HT1080 (cell line): ENCODE measurements at places on chromosomes 4 and X. TPM values are rescaled to one million over a fixed set of nuclear protein-coding genes. Genes with fewer than 3 reads are reported as not detected.
A peak's percentile ranks its signal among the peaks of the same experiment; 100 is the strongest.

DNA sequence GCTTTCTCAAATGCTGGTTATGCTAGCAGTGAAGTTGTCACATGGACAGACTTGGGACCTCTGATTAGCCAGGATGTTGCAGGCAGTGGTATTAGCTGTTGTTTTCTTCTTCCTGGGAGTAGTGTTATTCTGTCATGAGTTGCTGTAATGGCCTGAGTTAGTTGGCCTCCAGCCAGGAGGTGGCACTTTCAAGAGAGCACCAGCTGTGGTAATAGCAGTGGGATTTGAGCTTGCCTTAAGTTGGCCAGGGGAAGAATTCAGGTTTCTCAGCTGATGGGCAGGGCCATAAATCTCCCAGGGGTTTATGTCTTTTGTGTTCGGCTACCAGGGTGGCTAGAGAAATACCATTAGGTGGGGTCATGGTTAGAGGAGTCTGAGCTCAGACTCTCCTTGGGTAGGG, 132.6 kb downstream of the GLUD2 start:
- DNase-seq = no peak

DNA sequence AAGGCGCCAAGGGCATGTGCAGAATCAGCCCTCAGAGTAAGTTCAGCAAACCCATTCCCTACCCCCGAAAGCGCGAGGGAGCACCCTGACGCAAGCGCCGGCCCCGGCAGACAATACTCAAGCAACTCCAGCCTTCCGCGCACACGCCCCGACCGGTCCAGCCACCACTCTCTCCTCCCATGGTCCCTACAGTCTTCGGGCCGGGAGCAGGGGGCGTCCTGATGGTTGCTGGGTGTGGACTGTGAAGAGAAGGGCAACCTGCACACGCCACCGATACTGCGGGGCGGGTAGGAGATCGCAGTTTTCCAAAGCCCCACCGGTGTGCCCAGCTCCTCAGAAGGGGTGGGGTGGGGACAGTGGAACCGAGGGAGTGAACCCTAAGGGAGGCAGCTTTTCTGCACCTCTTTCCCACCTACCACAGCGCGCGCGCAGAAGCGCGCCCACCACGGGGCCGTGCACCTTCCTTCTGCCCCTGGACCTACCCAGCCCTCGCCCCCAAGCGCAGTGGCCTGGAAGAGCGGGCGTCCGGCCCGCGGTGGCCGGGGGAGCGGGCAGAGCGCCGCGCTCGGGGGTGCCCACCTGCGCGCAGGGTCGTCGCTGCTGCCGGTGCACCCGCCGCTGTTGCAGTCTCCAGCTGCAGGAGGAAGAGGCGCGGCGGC, 650.2 kb upstream of the DIPK2B start:
- peak; percentile 42 for DNase-seq

DNA sequence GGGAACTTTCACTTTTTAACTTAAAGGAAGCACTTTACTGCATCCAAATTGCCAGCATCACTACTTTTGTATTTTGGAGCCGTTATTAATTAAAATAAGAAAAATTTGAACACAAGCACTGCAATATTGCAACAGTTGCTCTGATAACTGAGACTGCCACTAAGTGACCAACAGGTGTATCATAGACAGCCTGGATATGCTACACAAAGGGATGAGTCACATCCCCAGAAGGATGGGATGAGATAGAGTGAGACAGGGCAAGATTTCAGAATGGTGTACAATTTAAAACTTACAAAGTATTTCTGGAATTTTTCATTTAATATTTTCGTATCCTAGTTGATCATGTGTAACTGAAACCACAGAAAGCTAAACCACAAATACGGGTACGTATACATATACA, 204.1 kb downstream of the MAPK10 start:
- DNase-seq = peak; percentile 6

GRCh38 chr4:88029556-88029955, 22.1 kb downstream of the PKD2 start:
- no peak for DNase-seq

DNA sequence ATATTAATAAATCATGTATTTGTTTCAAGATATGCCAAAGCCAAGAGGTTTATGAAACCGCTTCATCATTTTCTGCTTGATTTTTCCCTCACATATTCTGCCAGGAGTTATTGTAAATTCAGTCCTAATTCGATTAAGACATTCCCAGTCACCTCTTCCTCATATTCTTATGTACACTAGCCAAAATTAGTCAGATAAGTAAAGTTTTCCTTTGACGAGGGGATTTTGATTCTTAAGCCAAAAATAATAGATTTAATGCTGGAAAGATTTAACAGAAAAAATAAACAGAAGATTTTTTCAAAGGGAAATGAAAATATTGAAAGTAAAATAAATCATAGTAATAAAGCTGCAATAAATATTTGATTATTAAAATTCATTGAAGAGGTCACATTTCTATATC, 51.0 kb upstream of the VEGFC start:
- no peak for DNase-seq

Gene ADGRG4
- 0.02 TPM in 1 of 2 replicates, not detected in the other for total RNA-seq

Gene LPAR4
- 0.40 TPM in 1 of 2 replicates, not detected in the other for total RNA-seq

GRCh38 chr4:40316782-40317635, 18.1 kb upstream of the CHRNA9 start:
- peak; percentile 93 for DNase-seq
